ENCODE measurements at places on chromosomes 2 and 18.

DNA sequence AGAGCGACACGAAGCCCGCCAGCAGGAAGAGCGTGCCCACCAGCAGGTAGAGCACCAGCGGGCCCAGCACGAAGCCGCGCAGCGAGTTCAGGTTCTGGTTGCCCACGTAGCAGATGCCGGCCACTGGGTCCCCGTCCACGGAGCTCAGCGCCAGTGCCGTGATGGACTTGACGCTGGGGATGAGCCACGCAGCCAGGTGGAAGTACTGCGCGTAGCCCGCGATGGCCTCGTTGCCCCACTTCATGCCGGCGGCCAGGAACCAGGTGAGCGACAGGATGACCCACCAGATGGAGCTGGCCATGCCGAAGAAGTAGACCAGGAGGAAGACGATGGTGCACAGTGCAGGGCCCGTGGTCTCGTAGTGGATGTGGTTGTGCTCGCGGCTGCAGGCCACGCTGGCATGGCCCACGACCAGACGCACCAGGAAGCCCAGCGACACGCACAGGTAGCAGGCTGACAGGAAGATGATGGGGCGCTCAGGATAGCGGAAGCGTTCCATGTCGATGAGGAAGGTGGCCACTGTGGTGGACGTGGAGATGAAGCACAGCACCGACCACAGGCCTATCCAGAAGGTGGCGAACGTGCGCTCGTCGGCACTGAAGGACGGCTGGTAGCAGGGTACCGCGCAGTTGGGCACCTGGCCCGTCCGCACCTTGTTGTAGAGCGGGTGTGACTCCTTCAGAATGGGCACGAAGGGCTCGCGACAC, 2.1 kb downstream of the FZD5 start:
- no peak for DNase-seq

DNA sequence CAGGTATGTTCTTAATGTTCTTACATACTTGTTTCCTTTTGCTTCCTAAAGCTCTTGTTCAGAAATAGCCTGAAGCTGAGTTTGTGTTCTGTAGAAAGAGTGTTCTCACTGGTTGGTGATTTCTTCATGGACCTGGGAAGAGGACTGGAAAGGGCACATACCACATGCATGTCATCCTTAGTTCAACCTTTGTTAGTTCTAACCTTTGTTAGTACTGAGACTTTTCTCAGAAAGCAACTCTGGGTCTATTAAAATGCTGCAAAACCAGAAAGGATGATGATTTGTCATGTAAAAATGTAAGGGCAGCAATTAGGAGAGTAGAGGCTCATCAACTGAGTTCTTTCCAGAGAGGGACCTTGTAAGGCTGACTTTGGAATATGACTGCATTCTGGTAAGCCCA, 2.5 kb upstream of the FAP start:
- peak; percentile 66 for DNase-seq

DNA sequence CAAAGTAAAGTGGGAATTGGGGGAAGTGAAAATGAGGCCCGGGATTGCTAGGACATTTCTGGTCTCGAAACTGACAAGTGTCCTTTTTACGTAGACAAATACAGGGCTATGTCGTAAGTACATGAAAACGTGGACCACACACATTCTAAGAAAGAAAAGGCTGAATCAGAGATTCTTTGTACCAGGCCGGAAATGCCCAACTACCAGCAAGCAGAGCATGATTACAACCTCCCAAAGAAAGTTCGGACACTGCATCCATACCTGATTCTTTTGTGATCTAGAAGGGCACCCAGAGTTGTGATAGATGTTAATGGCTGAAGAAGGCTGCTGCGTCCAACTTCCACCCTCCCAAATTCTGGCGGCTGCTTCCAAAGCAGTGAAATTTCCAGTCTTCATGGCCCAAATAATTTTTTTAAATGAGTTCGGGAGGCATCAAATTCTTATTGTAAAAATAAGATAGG, 1.7 kb downstream of the RBMS1 start:
- peak; percentile 58 for DNase-seq

GRCh38 chr18:55477499-55477859, 110.5 kb downstream of the TCF4 start:
- peak; percentile 61 for DNase-seq

GRCh38 chr18:26450989-26451682, 97.2 kb downstream of the KCTD1 start:
- DNase-seq = no peak

DNA sequence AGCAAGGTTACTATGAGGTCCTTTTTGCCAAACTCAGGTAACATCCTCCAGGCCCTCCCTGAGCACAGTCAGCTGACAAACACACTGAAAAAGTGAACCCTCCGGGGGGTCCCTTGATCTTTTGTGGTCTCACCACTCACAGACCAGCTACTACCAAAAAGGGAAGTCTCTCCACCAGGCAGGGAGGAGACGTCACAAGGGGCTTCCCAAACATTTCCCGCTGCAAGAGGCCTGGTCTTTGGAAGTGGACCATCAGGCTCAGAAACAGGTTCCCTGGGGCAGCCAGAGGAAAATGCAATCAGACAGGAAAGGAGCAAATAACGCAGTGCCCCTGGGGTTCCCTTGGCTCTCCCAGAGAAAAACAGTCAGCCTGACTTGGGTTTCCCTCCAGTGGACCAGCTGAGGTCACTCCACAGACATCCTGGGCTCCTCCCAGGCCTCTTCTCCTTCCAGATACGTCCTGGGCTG, 38.7 kb upstream of the POMC start:
- no peak for DNase-seq

DNA sequence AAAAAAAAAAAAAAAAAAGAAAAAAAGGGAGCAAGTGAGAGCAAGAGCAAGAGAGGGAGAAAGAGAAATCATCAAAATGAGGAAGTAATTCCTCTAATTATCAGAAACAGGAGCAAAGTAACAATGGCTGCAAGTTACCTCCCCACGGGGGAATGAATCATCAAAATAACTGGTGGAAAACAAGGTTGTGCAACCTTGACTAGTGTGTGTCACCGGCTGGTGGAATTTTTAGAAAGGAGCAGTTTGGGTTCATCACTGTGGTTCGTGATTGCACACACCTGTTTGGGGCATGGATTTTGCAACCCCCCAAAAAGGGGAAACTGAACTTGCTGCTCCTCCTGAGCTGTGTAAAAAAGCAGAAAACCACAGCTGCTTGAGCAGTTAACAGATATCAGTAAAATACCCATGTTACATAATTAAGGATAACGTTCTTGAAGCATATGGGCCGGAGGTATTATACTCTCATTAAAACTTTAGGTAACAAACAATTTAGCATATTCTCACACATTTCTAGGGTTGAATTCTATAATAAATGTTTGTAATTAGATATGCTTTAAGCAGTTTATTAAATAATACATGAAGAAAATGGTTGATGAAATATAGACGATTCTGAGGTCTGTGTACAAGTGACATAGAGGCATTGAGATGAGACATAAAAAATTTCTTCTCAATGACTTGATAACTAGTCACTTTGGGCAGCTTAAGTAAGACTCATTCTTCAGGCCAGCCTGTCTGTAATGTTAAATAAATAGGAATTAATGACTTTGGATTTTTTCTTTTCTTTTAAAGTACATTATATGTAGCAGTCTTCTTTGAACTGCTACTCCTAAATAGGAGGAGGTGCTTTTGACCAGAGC, 184.2 kb upstream of the ZEB2 start:
- DNase-seq = peak; percentile 92

- DNase-seq = no peak
Measured at GRCh38 chr2:32626639-32627221, 1.1 kb upstream of the TTC27 start.

DNA sequence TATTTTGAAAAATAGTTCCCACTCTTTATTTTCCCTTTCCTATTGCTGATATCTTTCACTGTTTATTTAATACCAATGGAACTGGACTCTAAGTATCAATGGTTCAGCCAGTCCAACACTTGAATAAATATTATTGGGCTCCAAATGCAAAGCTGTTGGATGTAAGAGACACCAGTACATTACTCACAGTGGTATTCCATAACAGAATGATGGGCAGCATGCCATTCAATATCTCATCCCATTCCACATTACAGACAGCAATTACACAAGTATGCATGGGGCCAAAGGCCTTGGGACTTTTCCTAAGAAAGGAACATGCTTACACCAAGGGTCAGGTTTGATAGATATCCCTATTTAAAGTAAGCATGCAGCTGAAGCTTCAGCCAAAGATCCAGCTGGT, 231.9 kb downstream of the RND3 start:
- peak; percentile 21 for DNase-seq

- no peak for DNase-seq
Measured at GRCh38 chr2:231530099-231531011, at the start of gene NMUR1. NMUR1 (minus strand) TSS chr2:231530445; CDS start chr2:231530361, 84 bp downstream.
